ENCODE measurements at places on chromosomes 3 and 15.

DNA sequence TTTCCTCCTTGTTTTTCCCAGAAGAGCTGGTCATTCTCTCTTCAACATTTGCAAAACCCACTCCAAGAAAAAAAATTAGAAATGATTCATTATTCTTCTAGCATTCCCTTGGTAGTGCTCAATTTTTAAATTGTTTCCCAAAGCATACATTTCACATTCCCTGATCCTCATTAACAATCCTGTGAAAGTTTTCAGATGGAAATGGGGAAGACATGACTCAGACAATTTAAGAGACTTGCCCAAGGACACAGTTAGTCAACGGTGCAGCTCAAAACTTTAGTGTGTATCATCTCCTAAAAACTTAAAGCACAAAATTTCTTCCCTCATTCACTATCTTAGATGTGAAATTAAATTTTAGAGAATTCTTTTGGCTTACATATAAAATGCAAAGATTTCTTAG, 17.1 kb upstream of the ABI3BP start:
- DNase-seq, result no peak

GRCh38 chr3:184373422-184373821, 4.6 kb downstream of the THPO start:
- DNase-seq, result no peak

DNA sequence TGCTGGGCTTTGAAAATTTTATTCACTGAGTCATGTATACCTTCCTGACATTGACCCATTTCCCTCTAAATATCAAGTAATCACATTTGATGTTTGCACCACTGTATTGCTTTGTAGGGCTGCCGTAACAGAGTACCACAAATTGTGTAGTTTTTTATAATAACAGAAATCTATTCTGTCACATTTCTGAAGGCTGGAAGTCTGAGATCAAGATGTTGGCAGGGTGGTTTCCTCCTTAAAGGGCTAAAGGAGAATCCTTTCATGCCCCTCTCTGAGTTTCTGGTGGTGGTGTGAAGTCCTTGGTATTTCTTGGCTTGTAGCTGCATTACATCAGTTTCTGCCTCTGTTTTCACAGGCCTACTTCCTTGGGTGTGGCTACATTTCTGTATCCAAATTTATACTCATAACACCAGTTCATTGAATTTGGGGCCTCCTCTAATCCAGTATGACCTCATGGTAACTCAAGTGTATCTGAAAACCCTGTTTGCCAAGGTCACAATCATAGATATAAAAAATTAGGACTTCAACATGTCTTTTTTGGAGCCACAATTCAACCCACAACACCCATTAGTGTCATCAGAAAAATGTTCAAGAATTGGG, 29.1 kb upstream of the ST6GAL1 start:
- DNase-seq, result no peak

GRCh38 chr3:136110481-136110880, 85.7 kb downstream of the MSL2 start:
- DNase-seq, result no peak

- DNase-seq, result no peak
These were observed 23.0 kb upstream of the RETNLB start for GRCh38 chr3:108780235-108780634.

- no peak for DNase-seq
These were observed 42.5 kb upstream of the PRR20G start for GRCh38 chr3:127330385-127330784.

GRCh38 chr15:78006567-78007205, 70.8 kb downstream of the TBC1D2B start:
- no peak for DNase-seq

DNA sequence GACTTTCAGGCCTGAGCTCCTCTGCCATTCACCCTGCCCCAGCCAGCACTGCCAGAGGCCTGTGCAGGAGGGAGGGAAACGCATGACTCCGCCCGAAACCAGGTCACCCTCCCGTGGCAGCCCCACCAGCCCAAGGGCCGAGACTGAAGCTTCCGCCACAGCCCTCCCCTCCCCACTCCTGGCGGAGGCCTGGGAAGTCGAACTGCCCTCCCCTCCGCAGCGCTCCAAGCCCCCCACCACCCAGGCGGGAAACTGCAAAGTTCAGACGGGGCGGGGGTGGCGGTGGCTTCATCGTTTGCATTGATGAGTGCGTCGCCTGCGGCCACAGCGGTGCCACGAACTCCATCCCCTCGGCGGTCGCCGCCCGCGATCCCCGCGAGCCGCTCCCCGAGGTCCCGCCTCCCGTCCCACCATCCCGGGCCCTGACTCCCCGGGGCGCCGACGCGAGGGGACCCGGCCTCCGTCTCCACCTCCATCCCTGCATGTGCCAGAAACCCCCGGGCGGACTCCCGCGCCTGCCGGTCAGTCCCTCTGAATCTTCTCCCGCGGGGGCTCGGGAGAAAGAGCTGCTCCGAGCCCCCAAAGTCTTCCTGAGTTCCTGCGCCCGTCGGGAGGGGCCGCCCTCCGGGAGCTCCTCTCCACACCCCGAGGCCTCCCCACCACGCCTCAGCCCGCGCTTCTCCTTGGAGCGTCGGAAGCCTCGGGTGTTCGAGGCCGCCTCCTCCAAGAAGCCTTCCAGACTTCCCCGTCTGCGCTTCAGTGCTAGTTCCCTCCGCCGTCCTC, 698 bp downstream of the MELTF start:
- DNase-seq, result peak; percentile 19

- peak; percentile 92 for DNase-seq
These were observed at the start of the genes MST1 and RNF123 for GRCh38 chr3:49689046-49689907. Gene MST1, minus strand, starts transcription at chr3:49689474. Its CDS starts 783 bp downstream, at chr3:49688691. Gene RNF123, plus strand, starts transcription at chr3:49689557. Its CDS starts 1,609 bp downstream, at chr3:49691166.

DNA sequence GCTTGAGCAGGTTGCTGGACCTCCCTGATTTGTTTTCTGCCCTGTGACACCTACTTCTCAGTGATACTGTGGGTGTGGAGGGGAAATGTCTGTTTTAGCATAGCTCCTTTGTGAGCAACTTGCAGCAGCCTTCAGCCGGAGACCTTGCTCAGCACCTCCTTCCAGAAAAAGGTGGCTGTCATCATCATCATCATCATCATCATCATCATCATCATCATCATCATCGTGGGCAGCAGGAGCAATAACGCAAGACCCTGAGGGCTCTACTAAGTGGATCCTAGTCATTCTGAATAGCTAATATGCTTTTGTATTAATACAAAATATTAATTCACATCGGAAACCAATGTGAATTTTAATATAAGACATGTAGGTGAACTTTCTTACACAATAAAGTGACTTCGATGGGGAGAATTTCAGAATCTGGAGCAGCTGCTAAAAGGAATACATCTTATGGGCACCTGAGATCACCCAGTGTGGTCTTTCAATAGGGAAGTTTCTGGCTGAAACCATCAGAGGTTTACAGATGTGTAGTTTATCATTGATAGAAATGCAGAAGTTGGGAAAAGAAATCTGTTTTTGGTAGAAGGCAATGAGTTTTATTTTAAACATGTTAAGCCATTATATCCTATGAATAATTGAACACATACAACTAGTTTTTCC, 8.6 kb downstream of the GABRR3 start:
- no peak for DNase-seq

DNA sequence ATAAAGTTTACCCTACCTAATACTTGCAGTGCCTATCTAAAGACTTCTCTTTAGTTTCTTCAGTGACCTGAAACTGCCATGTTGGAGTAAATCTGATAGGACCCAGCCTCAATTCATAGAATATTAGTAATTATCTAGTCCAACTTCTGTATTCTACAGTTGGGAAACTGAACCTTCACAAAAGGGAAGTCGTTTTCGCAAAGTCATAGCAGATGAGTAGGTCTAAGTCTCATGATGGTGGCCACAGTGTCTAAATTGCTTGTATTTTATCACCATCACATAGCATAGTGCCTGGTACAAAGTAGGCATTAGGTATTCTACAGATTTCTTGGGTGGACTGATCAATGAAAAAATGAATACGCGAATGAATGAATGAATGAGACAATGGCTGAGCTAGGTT, 8.4 kb downstream of the GMNC start:
- DNase-seq, result no peak

DNA sequence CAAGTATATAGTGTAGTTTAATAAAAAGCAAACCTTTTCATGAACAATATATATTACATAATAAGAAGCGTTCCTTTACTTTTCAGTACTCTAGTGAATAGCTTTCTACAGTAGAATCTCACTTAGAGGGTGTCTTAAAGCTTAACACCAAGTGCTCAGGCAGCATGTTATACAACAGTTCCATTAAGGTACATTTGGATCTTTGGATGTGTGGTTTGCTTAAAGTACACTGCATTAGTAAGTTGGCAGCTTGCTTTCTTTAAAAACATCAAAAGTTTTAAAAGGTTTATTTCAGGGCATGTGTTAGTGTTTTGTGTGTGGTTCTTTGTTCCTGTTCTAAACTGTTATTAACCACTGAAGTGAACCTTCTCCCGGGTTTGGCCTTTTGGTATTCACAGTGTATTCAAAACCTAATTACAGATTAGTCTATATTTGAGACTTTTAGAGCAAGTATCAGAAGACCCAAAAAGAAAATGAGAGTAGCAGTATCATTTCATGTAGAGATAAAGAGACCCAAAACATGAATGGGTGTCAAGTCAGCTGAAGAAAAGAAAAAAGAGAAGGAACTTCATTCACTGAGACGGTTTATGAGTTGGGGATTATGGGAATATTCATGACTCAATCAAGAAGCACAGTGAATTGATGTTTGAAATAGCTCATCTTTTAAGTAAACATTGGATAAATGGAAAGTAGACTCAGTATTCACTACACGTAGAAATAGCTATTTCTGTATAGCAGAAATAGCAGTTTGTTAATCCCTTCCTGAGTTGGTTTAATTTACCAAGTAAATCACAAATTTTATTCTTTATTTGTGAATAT, 93.9 kb downstream of the OPA1 start:
- no peak for DNase-seq

DNA sequence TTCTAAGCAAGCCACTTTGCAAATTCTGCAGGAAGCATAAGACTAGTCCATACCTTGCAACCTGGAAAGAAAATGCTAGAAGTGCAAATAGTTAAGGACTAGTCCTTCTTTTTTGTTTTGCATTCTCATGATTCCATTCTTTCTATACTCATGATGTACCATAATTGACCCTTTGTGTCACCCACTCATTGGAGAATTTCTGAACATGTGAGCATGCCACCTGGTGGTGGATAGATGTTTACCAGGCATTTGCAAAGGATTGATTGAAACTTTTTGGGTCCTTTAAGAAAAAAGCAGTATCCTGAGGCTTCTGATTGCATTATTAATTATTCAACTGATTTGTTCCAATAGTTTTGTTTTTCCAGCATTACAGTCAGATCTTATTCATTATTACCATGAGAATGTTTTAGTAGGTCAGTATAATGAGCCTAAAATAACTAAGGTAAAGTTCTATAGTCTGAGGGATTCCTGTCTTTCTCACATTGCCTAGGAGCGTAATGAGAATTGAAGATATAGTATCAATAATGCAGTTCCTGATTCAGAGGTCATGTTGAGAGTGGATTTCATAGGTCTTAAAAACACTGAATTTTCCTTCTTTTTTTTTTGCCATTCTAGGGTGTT, 20.2 kb upstream of the DIPK2A start:
- peak; percentile 55 for DNase-seq

DNA sequence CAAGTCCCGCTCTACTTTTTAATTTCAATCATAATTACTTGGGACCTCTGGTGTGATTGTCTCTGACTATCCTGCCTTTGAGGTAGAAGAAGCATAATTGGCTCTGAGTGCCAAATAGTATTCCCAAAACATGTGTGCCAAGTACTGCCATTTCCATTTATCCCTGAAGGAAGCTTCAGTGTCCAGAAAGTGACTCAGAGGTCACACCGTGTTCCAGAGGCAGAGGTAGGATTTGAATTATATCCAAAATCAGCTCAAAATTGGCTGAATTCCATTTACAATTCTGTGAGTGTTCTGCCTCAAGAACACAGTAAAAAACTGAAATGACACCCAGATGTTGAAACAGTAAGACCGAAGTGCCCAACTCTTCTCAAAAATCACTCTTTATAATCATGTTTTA, 255.3 kb downstream of the RSL24D1 start:
- no peak for DNase-seq

DNA sequence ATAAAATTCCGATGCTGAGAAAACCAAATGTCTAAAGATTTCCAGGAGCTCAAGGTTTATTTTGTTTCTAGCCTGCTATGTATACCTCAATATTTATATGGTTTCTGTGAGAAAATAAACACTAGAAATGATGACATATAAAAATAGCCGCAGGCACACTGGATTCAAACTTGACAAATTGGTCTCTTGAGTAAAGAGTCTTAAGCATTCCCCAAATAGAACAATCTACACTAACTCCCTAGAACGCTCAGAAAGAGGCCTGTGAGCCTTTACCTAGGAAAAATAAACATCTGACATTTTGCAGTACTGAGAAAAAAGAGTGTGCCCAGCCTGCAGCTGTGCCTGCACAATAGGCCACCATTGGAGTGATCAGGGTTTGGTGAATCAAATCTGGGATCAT, 75.2 kb downstream of the NEK10 start:
- no peak for DNase-seq

- DNase-seq, result peak; percentile 30
These were observed 2.4 kb upstream of the SKIC8 start for GRCh38 chr15:78301828-78302227.

- no peak for DNase-seq
These were observed 36.9 kb downstream of the GPR171 start for GRCh38 chr3:151166161-151166560.

- DNase-seq, result no peak
These were observed 32.2 kb upstream of the GANC start for GRCh38 chr15:42240823-42241222.

DNA sequence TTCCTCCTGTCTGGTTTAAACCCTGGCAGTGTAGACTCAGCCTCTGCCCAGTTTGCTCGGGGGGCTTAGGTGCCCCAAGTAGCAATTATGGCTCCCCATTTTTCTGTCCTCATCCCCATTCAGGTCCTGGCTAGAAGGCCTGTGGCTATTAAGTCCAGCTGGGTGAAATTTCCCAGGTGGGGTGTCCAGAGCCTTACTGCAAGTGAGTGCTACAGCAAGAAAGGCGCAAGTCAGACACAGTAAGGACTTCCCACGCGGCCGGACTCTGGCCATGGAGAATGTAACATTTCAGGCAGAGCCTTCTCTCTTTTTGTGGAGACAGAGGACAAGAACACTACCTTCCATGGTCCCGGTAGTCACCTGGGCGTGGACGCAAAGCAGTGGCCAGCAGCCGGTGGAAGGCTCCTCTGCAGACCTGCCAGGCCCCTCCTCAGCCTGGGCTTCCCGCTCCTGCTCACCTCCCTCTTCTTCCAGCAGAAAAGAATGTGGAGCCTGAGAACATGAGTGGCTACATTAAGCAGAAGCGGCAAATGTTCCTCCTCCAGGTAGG, 23.3 kb downstream of the CFAP100 start:
- no peak for DNase-seq

GRCh38 chr3:53161820-53162671, 1.0 kb downstream of the PRKCD start:
- no peak for DNase-seq

GRCh38 chr3:169308654-169309250, 354.8 kb downstream of the MECOM start:
- DNase-seq, result no peak

- no peak for DNase-seq
These were observed 880.1 kb upstream of the NR2F2 start for GRCh38 chr15:95450413-95450812.
